ENCODE measurements at places on chromosomes 1 and 21.

DNA sequence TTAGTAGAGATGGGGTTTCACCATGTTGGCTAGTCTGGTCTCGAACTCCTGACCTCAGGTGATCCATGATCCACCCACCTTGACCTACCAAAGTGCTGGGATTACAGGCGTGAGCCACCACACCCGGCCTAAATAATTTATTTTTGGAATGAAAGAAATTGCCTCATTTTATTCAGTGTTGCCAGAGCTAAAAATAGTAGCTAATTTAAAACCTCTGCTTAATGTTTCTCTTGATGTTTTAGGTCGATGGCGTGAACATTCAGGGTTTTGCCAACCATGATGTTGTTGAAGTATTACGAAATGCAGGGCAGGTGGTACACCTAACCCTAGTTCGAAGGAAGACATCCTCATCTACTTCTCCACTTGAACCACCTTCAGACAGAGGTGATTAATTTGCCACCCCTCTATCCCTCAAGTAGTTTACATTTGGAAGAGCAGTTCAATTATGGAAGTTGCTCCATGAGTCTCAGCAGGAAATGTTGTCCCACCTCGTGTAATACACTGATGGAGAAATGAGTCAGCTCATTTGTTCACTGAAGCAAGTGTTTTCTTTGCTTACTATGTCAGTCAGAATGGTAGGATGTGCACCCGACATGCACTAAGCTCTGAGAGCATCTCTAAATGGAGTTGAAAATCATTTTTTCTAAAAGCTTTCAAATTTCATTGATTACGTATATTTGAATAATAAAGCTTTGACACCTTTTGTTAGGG is 54.9 kb downstream of the PATJ start:
- DNase-seq: no peak

DNA sequence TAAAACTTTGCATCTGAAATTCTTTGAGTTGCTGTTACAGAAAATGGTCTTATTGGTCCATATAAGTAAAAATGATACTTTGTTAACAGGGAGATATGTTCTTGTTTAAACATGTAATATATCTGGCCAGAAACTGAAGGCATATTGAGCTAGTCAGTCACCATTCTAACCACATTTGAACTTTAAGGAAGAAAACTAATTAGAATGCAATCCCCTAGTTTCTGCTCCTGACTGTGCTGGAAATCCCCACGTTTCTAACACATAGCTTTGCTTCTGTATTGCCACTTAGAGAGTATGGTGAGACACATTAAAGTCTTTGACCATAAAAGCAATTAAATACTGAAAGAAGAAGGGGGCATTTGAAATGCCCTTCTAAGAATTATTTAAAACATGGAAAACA is 32.1 kb upstream of the HIVEP3 start:
- DNase-seq: no peak

GRCh38 chr1:216841165-216841564 is 117.9 kb upstream of the ESRRG start:
- no peak for DNase-seq

DNA sequence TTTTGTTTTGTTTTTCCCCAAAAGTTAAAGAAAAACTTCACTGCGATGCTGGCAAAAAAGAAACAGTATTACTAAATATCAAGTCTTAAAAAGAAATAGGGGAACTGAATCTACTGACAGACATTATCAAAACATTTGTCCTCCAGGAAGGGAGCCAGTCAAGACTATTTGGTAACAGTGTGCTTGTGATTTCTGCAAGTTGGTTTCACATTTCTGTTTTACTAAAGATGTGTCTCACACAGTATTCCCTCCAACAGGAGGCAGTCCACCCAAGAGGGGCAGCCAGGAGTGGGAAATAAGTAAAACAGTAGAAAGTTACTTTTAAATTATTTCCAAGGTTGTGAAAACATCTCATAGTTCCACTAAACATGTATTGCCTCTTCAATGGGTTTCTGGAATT is 74.4 kb upstream of the SDC3 start:
- no peak for DNase-seq

DNA sequence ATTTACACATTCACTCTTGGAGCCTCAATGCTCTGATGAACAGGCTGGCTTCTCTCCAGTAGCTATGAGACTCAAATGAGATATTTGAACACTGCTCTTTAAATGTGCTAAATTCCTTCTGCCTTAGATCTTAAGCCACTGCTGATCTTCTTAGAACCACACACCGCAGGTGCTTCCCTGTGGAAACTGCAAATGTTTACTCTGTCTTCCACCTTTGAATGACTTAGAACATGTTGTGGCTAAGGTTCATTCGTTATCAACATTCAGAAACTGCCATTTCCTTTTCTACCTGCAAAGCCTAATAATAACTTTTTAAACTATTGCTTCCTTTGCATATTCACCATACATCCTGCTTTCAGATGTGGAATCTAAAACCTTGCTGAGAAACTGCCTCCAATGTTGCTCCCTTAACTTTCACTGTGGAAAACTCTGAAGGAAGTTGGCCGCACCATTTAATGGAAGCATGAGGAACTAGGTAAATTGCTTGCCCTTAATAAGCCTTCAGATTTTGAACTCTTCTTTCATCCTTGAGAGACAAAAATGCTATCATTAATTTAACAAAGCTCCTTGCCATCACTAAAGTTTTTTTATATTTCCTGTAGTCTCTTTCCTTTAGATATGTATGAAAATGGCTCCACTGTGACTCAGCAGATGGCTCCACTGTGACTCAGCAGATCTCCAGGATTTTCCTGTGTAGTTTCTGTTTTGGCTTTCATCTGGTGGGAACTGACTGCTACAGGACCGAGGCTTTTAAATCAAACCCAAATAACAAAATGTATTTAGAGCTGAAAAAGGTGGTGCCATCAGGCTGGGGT is 143.8 kb downstream of the TNFSF18 start:
- no peak for DNase-seq

DNA sequence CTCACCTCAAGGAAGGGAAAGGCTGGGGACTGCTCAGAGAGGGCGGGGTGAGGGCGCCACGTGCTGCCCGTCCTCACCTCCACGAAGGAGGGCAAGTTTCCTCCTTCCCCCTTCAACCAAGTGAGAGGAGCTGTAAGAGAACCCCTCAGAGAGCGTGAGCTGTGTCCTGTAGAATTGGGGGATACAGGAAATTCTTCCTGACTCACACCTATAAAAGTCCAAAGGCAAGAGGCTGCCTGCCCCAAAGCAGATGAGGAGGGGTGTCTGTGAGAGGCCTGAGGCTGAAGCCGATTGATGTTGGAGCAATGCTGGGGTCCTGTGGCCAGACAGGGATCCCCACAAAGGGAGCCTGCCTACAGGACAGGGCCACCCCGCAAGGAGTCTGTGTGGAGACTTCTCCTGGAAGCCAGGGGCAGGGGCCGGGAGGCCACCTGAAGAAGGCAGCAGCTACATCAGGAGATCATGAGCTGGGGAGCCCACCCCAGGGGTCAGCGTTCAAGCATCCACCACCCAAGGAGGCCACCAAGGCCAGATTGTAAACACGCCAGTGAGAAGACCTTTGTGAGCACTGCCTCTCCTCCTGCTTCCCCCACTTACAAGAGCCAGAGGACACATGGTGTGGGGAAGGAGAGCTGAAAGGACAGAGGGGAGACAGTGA is 27.7 kb downstream of the S100A6 start:
- no peak for DNase-seq

DNA sequence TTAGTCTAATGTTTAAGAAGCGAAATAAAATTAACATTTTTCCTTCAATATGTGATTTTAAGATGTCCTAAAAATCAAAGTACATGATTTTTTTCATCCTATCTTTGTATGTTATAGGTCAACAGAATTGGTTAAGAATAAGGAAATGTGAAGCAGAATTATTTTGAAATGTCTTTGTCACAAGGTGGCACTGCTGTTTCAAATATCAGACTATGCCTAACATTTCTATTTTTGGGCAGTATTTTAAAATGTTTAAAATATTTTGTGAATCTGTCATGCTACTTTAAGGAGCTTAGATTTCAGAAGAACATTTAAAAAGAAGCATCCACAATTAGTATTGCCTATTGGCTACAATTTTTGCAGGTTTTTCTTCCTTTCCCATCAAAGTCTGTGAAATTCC is 38.7 kb downstream of the AMY1C start:
- DNase-seq: no peak

DNA sequence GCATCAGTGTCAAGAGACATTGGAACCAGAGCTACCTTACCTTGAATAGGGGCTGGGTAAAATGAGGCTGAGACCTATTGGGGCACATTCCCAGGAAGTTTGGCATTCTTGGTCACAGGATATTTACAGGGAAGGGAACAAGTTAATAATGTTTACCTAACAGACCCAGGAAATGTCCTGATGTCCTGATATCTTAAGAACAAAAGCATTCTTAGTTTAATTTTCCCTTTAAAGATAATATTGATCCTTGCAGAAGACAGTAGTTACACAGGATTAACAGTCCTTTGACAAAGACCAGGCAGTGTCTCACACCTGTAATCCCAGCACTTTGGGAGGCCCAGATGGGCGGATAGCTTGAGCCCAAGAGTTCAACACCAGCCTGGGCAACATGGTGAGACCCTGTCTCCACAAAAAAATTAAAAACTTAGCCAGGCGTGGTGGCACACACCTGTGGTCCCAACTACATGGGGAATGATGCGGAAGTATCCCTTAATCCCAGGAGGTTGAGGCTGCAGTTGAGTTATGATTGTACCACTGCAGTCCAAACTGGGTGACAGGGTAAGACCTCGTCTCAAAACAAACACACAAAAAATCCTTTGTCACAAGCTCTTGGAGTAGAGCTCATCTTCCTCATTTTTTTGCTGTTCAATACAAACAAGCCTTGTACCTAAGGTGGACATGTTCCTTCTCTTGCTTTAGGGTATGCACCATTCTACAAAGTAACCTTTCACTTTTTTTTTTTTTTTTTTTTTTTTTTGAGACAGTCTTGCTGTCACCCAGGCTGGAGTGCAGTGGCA is 1.3 kb upstream of the TOMM20 start:
- DNase-seq: no peak

DNA sequence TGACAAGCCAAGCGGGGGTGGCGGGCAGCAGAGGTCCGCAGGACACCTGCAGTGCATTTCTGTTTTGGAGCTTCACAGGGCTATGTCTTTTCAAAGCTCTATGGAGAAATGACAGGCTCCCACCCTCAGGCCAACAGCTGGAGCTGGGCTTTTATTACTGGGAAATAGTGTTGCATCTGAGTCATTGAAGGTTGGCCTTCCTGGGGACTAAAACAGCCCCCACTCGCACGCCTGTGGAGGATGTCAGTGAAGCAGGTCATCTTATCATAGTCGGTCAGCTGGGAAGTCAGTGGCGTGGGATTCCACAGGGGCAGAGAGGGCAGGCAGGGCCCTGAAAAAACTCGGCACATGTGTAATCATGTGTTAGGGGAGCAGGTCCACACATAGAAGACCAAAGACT is 55.3 kb downstream of the NTPCR start:
- DNase-seq: no peak

- DNase-seq: no peak
Observed at GRCh38 chr1:228975238-228975907, 240.1 kb downstream of the RHOU start.

DNA sequence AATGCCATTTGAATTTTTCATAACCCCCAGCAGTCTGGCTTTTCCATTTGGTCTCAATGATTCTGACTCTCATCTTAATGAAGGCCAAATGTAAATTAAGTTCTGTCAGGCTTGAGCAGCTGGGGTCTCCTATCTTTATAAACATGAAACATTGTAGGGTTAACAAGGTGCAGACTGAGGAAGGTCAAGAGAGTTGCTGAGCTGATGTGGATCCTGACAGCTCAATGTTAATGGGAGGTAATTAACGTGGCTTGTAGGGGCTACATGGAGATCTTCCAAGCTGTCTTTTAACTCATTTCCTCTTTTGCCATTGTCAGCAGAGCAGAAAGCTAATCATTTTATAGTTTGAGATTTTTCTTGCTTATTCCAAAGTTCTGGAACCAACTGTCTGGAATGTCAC is 55.2 kb downstream of the FGGY start:
- no peak for DNase-seq

- DNase-seq: no peak
Observed at GRCh38 chr21:34715985-34716596, 47.3 kb downstream of the CLIC6 start.

DNA sequence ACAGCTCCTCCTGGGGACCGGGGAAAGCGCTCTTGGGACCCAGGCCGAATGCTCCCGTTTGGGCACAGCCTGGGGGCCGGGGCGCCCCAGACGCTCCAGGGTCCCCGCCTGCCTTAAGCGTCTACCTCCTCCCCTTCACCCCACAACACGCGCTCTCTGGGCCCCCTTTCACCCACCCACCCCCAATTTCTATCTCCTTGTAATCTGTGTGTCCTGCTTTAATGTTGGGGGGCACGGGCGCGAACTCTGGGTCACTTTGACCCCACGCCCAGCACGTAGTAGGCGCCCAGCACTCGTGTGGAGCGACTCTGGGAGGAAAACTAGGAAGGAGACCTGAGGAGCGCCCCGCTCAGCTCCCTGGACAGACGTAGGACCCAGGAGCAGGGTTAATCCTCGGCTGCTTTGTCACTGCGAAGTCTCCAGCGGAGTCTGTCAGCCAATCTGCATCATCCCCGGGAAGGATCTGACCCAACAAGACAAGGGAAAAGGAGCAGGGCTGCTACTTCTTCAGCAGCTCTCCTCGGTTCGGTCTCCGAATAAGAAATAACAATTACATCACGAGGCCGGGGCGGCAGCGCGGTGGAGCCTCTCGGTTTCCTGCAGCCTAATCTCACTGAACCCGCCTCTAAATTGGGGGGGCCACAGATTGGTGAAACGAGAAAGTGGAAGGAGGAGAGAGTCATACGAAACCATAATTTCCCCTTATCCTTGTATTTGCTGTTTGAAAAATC is 757 bp upstream of the NRIP1 start:
- DNase-seq: peak; percentile 12

GRCh38 chr1:114289824-114290223 is 136.2 kb upstream of the SYT6 start:
- DNase-seq: no peak

- no peak for DNase-seq
Observed at GRCh38 chr1:65952696-65953095, 160.0 kb downstream of the PDE4B start.

GRCh38 chr1:3907031-3907534 is 7.0 kb upstream of the C1orf174 start:
- DNase-seq: no peak

DNA sequence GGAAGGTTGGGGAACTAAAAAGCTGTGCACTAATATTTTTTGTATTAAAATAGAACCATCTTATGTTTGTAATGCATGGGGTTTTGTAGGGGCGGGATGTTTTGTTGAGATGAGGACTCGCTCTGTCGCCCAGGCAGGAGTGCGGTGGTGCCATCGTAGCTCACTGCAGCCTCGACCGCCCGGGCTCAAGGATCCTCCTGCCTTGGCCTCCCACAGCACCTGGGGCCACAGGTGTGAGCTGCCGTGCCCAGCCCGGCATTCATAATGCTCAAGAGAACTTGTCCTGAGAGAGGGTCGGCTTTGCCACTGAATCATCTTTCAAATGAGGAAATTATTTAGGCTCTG is 3.0 kb upstream of the C1orf159 start:
- DNase-seq: no peak
